NB4 (cell line): ENCODE measurements at places on chromosomes 2 and 18.

DNA sequence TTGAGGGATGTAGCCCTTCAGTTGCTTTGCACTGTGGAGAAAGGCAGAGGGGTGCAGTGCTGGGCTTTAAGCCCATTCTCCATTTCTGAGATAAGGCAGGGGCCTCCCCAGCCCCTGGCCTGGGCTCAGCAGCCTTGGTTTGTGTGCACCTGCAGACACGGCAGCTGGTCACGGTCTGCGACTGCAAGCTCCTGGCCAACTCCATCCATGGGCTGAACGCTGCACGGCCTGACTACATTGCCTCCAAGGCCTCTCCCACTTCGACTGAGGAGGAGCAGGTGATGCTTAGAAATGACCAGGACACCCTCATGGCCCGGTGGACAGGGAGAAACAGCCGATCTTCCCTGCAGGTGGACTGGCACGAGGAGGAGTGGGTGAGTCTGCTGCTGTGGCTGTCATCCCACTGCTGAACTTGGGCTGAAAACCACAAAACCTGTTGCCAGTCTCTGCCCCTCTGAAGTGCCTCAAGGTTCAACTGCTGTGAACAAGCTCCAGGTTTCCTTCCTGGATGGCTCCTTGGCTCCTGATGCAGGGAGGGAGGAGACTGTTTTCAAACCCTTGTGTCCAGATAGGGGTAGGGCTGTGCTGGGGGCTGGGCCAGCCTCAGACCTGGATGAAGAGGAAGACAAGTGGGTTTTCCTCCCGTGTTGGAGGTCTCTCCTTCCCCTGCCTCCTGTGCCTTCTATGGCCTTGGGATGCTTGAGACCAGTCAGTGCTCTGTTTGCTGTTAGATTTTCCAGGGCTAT, 54.0 kb downstream of the COA5 start:
- DNase-seq, result no peak

DNA sequence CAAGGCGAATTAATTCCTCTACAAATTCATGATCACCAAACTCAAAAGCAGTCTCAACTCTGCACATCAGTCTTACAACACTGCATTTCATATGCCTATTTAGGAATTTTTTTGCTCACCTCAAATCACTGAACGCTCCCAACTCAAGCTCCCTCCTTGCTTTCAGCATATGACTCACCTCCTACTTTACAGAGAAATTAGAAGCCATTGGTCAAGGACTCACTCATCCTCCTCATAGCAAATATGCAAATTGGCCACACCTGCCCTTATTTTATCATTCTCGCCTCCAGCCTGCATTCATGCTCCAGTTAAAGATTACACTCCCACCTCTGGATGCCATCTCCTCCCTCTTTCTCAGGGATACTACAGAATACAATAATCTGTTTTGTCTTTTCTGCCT, 148.8 kb downstream of the MBD2 start:
- no peak for DNase-seq

- no peak for DNase-seq
Measured at GRCh38 chr2:144643537-144644336, 123.8 kb upstream of the ZEB2 start.

GRCh38 chr2:11564816-11565567, 31.1 kb downstream of the GREB1 start:
- no peak for DNase-seq

DNA sequence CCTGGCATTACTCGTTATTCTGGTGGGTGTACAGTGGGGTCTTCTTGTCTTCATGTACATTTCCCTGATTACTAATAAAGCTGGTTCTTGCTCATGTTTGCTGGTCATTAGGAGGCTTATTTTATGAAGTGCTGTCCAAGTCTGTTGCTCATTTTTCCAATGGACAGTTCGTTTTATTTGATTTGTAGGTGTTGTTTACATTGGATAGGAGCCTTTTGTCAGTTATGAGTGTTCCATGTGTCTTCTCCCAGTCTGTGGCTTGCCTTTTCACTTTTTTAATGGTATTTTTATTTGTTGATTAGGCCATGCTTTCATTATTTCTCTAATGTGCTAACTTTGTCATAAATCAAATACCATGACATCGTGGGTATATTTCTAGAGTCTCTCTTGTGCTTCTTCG, 51.9 kb downstream of the CEP192 start:
- no peak for DNase-seq

DNA sequence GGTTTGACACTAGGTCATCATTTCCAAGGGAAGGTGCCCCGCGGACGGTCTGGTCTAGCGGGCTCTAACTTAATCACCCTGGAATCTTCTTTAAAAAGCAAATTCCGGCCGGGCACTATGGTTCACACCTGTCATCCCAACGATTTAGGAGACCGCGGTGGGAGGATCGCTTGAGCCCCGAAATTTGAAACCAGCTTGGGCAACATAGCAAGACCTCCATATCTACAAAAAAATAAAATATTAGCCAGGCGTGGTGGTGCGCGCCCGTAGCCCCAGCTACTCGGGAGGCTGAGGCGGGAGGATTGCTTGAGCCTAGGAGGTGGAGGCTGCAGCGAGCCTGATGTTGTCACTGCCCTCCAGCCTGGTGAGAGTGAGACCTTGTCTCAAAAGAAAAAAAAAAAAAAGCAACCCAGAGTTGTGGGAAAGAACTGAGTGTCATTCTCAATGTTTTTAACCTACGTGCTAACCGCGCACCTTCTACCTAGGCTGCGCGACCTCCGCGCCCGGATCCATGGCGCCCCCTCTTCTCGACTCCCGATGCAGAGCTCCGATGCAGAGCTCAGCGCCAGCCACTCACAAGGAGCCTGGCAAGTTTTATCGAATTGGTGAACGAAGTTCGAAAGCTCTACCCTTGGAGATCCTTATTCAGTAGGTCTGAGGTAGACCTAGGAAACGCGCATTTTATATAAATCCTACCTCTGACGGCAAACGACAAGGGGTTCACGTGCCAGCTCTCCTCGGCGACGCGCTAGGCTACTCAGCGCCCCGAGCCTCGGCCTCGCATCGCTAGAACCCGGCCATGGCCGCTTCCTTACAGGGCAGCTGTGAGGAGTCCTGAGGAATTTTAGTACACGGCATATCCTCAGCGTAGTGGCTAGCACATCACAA, 888 bp upstream of the TWSG1 start:
- DNase-seq, result no peak

GRCh38 chr2:99442837-99443236, 47.0 kb downstream of the REV1 start:
- DNase-seq, result no peak

DNA sequence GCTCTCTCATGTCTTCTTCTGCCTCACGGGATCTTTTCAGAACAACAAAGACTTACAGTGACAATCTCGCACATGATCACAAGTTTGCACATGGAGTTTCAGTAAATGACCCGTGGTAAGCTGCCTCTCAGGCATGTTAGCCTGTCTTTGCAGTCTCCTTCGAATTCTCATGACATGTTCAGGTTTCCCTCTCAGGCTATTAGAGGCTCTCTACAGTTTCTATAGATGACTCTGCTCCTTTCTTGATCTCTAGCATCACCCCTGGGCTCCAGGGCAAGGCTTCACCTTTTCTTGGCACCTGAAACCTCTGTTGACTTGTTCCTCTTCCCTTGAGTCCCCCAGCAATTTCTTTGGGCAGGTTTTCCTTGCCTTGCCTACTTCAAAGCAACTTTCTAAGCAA, 23.0 kb downstream of the MPP4 start:
- no peak for DNase-seq

- DNase-seq, result peak; percentile 61
Measured at GRCh38 chr2:68762665-68763064, 28.1 kb downstream of the ARHGAP25 start.

DNA sequence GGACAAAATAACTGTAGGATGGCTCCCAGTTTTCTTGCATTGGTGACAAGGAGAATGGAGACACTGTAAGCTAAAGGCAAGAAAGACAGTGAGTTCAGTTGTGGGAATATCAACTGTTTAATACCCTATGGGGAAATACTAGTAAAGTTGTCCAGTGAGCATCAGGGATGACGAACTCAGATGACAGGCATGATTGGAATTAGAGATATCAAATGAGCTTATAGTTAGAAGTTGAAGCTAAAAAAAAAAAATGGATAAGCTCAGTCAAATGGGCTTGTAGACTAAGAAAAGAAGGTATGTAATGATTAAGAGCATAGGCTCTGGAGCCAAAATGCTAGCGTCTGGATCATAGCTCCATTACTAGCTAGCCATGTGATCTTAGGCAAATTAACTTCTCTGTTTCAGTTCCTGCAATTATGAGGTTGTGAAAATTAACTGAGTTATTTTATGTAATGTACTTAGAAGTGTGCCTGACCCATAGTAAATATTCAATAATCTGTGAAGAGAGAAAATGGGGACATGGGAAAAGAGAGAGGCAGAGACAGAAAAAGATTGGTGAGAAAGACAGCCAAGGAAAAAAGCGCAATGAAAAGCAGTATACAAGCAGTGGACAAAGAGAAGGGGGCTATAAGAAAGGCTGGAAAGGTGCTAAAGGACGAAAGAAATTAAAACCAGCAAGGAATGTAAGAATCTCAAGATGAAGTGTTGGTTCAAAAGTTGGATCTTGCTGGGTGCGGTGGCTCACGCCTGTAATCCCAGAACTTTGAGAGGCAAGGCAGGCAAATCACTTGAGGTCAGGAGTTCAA, 95.7 kb upstream of the SLC39A10 start:
- DNase-seq, result peak; percentile 54

DNA sequence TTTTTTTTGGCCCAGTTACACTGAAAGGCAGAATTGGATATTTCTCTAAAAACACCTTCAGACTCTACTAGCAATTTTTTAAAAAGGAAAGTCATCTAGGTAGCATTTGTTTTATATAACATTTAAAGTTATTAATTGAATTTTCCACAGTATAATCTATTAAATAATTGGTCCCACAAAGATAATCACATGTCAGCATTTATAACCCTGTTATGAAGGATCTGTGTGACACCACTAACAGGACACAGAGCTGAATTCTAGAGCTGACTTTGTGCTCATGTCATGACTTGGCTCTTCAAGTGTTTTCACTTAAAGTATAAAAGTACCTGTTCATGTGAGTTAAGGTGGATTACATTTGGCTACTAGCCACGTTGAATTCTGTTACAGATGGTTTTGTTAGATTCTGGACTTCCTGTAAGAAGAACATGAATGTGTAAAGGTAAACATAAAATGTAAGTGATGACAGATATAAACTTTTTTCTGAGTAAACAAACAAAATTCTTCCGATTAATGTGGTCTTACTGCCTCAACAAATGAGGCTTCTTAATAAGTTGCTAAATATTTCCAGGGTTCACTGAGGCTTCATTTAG, 69.1 kb upstream of the PROKR1 start:
- DNase-seq, result no peak

GRCh38 chr2:33457556-33458247, 18.7 kb upstream of the RASGRP3 start:
- peak; percentile 91 for DNase-seq

GRCh38 chr18:23547306-23547705, 39.0 kb downstream of the NPC1 start:
- DNase-seq, result no peak

GRCh38 chr18:63788447-63789096, 13.4 kb downstream of the SERPINB7 start:
- DNase-seq, result peak; percentile 90

GRCh38 chr2:219643788-219644398, 16.5 kb downstream of the SLC4A3 start:
- DNase-seq, result no peak

- no peak for DNase-seq
Measured at GRCh38 chr2:98823196-98824170, 92.6 kb upstream of the MGAT4A start.

DNA sequence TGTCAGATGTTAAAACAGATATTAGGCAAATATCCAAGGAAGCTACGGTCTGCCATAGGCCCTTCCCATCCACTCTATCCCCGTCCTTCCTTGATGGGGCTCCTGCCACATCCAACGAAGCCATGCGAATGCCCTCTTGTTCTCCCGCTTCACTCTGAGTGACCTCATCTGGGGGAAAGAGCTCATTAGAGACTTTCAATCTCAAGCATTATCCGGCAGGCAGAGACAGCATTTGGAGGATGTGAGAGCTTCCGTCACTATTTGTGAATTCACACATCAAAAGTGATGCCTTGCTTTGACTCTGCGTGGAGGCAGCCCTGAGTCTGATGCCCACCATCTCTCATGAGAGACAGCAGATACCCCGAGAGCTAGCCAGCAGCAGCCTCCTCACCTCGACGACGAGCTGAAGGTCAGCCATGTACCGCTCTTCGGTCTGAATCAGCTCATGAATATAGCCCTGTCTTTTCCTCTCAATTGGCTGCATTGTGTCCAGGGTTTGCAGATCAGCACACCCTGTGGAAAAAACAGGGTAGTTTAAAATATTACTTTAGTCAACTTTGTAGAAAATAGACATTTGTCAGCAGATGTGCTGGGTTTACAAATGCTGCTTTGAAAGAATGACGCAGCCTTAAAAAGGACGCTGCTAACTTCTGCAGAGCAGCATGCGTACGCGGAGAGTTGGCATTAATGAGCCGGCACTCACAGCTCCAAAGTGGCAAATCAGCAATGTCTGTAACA, 45.9 kb downstream of the FAM228A start:
- DNase-seq, result no peak

- DNase-seq, result no peak
Measured at GRCh38 chr18:13194239-13194638, 24.3 kb upstream of the LDLRAD4 start.

DNA sequence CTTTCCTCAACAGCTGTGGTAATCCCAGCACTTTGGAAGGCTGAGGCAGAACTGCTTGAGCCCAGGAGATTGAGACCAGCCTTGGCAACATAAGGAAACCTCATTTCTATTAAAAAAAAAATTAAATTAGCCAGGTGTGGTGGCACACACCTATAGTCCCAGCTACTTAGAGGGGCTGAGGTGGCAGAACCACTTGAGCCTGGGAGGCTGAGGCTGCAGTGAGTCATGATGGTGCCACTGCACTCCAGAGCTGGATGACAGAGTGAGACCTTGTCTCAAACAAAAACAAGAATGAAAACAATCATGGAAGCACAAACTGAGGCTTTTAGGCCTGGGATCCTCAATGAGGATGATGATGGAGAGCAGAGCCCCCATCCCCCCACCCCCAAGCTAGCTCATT, 19.8 kb downstream of the GAREM1 start:
- DNase-seq, result no peak

DNA sequence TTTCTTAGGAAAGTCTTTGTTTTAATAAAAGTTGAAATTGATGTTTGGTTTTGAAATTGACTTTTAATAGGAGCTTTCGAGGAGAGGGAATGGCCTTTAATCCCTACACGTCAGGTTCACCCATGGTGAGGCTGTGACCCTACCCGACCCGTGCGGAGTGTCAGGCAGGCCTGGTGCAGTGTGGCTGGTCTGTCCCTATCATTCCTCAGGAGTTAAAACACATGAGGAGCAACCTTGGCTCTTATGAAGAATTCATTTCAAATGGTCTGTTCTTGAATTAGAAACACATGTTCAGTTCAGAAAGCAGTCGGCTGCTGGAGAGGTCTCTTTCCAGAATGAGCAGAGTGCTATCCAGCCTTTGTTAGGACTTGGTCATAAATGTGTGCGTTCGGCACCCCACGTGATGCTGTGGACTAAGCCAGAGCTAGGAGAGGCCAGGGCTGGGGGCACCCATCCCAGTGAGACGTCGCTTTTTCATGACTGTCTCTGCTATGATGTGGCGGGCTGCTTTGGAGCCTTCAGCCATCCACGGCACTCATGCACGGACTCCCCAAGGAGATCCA, 54.7 kb downstream of the EMILIN2 start:
- no peak for DNase-seq
